ENCODE measurements at places on chromosomes 6 and 20.

- no peak for DNase-seq
Observed at GRCh38 chr6:169752074-169752623, 727 bp downstream of the ERMARD start.

DNA sequence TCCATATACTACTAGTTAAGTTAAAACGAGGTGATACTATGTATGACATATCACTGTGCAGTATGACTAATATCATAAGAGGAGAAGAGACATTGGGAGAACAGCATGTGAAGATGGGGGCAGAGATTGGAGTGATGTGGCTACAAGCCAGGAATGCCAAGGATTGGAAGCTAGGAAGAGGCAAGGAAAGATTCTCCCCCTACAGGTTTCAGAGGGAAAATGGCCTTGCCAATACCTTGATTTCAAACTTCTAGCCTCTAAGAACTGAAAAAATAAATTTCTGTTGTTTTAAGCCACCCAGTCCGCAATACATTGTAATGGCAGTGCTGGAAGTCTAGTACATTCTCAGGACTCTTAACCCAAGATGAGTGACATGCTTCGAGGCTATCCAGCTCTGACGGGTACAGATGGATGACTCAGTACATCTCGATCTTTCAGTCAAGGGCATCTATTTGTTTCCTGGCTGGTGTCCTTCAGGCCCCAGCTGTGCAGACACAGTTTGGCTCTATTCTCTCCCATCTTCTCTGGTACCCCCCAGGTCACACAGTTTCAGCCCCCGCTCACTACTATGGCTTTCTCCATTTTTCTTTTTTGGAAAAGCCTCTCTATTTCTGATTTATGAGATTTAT, 55.5 kb upstream of the THEMIS start:
- no peak for DNase-seq

DNA sequence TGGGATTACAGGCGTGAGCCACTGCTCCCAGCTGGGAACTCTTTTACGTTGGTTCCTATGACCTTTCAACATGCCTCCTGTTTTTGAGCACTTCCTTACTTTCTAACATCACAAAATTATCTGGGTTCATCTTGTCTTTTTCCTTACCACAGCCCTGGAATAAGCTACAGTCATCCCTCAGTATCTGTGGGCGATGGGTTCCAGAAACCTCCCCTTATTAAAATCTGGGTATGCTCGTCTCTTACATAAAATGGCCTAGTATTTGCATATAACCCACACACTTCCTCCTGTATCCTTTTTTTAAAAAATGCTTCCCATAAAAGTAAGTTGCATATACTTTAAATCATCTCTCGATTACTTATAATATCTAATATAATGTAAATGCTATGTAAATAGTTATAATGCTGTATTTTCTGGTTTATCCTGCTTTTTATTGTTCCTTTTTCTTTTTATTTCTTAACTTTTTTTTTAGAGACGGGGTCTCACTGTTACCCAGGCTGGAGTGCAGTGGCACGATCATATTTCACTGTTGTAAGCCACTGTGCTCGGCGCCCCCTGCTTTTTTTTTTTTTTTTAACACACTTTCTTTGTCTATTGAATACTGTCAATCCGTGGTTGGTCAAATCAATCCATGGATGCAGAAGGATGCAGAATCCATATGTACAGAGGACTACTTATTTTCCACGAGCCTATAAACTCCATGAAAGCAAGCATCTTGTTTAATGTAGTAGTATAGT, 9.2 kb downstream of the RPF2 start:
- DNase-seq = no peak

- DNase-seq = no peak
Observed at GRCh38 chr20:51553897-51554486, 11.5 kb upstream of the NFATC2 start.

- DNase-seq = peak; percentile 26
Observed at GRCh38 chr20:13220194-13220903, 725 bp upstream of the ISM1 start.

DNA sequence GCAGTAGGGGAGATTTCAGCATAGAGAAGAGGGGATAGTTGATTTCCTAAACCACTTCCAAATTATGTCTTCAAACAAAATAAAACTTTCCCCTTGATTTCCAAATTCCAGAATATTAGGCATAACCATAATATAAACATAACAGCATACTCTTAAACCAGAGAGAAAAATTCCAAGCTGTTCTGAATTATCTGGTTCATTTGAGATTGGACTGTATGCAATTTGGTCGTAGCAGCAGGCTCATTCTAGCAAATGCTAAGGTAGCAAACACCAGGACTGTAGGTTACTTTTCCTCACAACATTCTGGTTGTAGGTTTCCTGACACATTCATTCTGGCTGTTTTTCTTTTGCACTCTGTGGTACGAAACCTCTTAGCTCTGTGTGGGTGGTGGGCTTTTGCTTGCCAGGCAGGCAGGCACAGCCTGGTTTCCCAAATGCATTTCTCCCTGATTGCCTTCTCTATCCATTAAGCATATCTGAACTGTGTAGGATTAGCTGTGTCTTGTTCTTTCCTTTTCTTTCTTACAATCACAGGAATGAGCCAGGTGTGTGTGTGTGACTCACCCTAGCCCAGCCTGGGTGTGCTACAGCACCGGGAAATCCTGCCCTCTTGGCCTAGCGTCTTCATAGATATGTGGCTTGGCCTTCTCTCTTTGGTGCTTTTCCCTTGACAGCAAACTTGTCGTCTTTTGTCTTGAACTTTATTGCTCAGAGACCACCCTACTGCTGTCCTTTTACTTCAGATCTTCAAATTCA, 77.1 kb downstream of the JARID2 start:
- no peak for DNase-seq

DNA sequence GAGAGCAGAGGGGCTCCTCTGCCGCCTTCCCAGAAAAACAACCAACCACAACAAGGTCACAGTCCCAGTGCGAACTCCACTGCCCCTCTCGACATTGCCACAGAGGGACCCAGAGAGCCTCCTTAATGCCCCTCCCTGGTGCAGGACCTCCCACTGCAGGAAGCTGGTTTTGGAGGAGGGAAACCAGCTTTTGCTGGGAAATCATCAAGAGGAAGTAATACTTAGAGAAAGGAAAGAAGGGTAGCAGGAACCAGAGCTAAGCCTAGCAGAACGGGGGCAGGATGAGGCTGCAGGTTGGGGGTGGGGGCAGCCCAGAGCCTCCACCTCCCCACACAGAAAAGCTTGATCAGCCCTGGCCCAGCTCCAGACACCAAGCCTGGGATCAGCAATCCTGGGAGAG, 37.7 kb upstream of the SIRPA start:
- no peak for DNase-seq

- DNase-seq = no peak
Observed at GRCh38 chr20:58428364-58428763, 39.3 kb downstream of the VAPB start.

- no peak for DNase-seq
Observed at GRCh38 chr20:33105316-33105924, 26.0 kb downstream of the BPIFB4 start.

GRCh38 chr20:59820204-59821041, 113.0 kb downstream of the SYCP2 start:
- DNase-seq = no peak

GRCh38 chr20:52751571-52751970, 220.6 kb upstream of the TSHZ2 start:
- no peak for DNase-seq

GRCh38 chr20:22492497-22492896, 91.9 kb downstream of the FOXA2 start:
- DNase-seq = no peak

GRCh38 chr6:136607932-136608772, 57.9 kb upstream of the MAP7 start:
- peak; percentile 31 for DNase-seq

DNA sequence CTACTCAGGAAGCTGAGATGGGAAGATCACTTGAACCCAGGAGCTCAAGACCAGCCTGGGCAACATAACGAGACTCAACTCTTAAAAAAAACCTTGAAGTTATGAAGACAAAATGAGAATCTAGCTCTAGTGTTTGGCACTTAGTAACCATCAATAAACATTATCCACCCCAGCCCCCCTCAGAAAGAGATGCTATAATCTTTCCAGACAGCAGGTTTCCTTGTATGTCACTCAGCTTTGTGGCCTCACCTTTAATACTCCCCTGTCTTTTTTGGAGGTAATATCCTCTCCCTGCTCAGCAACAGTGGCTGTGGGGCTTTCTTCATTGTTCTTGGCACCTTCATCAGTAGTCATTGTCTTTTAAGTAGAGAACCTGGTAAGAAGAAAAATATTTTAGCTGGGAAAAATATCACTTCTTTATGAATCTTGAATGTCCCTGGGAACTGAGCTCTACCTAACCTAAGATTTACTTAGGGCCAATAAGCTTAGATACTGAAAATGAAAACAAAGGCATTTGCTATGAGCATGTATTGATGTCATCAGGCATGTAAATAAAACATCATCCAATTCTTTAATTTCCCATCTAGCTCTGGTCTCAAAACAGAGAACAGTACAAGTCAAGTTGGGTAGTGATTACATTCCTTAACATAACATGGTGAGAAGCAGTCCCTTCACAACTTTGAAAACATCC, 46.1 kb downstream of the FKBP5 start:
- DNase-seq = no peak

GRCh38 chr6:39714802-39715201, 10.4 kb downstream of the KIF6 start:
- DNase-seq = no peak

All from GM12891 (cell line).